ENCODE measurements at places on chromosomes 7 and 10.

- peak; percentile 48 for DNase-seq
Observed at GRCh38 chr7:34011017-34011695, 105.8 kb downstream of the BMPER start.

- no peak for DNase-seq
Observed at GRCh38 chr10:108615576-108616320, 1307.6 kb downstream of the XPNPEP1 start.

DNA sequence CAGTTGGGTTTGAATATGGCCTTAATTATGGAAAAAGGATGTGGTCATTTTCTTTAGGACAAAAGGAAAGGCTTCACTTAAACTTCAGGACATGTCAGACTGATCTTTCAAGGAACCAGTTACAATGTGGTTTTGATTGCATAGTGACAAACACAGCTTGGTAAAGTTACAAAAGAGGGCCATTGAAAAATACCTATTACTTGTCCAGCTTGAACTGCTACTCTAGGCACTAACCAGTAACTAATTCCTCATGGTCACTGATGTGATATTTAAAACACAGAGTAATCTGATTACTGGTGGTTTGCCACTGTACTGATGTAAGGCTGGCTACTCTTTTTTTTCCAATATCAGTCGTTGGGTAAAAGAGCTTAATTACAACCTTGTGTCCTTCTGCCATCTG lies 22.6 kb downstream of the TES start:
- DNase-seq = peak; percentile 34

DNA sequence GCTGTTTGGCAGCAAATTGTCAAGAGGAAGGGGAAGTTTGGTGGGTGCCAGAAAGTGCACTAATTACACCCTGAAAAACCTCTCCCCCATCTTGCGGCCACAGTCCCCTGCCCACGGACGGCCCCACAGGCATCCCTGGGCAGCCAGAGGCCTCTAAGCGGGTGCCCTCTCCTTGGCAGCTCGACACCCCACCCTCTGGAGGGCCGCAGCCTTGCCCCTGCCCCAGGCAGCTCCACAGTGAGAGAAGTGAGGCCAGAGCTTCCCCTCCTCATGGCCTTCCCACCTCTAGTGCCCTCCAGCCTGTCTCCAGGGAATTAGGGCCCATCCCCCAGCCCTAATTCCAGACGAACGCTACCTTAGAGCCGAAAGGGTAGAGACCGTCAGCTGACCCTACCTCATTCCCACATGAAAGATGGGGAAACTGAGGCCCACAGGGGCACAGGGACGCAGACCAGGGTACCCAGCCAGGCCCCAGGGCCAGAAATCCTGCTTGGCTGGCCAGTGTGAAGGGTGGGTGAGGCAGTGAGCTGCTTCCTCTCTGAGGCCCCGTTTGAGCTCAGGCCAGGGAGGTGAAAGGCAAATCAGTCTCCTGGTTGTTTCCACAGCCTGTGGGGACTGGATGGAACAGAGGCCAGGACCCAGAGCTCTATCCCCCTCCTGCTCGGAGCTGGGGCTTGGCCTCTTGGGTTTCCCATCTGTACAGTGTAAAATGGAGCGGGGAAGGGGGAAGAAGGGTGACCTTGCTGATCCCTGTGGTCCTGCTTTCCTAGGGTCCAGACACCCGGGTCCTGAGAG lies 10.0 kb downstream of the ZCCHC24 start:
- peak; percentile 40 for DNase-seq

- DNase-seq = no peak
Observed at GRCh38 chr7:80232979-80233724, 98.5 kb downstream of the GNAI1 start.

- no peak for DNase-seq
Observed at GRCh38 chr7:22786290-22786932, 36.2 kb downstream of the TOMM7 start.

DNA sequence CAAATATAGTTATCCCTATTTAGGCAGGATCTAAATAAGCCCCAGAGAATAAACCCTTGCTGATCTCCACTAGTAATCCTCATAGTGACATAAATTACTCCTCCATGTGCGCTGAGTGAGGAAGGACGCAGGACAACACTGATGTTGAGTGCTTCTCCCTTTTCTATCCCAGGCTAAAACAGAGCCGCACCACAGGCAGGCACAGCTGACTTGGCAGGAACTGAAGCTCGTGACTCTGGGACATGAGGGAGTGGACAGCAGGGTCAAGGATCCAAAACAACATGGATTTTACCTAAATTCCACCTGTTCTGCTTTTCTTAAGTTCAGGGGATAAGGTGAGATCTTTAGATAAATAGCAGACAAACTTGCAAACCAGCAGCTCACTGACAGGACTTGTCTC lies 46.0 kb downstream of the VOPP1 start:
- DNase-seq = no peak

- DNase-seq = no peak
Observed at GRCh38 chr7:108063520-108063933, 60.6 kb upstream of the LAMB1 start.

DNA sequence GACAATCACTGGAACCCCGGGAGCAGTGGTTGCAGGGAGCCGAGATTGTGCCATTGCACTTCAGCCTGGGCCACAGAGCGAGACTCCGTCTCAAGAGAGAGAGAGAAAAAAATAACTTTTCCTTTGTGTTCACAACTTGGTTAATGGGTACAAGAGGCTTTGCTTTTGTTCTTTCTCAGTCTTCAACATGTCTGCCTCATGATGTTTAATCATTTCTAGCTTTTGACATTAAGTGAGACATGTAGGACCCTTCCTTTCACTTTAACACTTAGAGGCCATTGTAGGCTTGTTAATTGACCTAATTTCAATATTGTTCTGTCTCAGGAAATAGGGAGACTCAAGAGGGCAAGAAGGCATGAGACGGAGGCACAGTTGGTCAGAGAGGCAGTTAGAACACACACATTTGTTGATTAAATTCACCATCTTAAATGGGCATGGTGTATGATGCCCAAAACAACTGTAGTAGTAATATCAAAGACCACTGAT lies 9.3 kb upstream of the CRCP start:
- no peak for DNase-seq

- peak; percentile 72 for DNase-seq
Observed at GRCh38 chr7:27194686-27195379, 5.1 kb downstream of the HOXA13 start.

- no peak for DNase-seq
Observed at GRCh38 chr7:30247541-30248401, 36.6 kb upstream of the ZNRF2 start.
